SJCRH30 (cell line): ENCODE measurements at places on chromosomes 1 and 21.

DNA sequence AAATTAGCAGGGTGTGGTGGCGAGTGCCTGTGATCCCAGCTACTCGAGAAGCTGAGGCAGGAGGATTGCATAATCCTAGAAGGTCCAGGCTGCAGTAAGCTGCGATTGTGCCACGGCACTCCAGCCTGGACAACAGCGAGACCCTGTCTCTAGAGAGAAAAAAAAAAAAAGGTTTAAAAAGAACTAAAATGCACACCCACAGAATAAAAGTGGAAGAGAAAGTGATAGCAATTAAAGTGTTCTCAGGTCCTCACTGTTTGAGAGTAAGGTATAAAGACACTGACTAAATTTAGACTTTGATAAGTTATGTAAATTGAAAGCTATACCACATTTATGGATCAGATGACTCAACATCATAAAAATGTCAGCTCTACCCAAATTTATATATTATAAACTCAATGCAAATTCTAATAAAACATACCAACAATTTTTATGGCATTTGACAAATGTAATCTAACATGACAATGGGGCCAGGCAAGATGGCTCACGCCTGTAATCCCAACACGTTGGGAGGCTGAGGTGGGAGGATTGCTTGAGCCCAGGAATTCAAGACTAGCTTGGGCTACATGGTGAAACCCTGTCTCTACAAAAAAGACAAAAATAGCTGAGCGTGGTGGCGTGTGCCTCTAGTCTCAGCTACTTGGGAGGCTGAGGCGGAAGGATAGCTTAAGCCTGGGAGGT, 11.8 kb downstream of the ZBTB17 start:
- no peak for DNase-seq

DNA sequence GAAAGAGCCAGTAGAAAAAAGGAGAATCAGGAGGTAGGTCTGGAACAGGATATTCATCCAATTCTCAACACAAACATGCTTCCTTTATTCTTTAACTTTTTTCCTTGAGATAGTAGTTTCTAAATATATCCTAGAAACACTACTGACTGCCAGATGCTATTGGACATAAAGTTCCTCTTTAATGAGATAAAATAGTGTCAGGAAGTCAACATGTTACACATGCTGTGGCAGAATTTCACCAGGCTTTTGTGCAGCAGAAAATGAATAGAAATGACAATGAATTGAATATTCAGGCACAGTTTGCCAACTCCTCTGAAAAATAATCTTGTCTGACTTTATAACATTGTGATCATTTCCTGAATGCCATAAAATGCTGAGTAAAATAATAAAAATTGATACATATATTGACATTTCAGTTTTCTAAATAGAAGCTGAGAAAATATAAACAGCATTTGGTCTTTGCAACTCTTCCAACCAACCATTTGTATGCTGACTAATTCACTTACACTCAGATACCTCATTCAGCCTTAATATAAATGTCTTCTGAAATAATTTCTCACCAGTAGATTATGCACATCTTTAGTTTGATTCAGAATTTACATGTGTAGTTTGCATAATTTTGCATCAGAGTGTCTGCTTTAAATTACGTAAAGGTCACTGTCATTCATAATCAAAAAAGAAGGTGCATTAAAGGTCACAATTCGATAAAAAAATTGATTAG, 486.1 kb upstream of the ADGRL2 start:
- DNase-seq, result no peak

- DNase-seq, result no peak
Observed at GRCh38 chr1:113674591-113674990, 84.7 kb downstream of the PHTF1 start.

- no peak for DNase-seq
Observed at GRCh38 chr21:14353726-14354125, 29.2 kb downstream of the HSPA13 start.

DNA sequence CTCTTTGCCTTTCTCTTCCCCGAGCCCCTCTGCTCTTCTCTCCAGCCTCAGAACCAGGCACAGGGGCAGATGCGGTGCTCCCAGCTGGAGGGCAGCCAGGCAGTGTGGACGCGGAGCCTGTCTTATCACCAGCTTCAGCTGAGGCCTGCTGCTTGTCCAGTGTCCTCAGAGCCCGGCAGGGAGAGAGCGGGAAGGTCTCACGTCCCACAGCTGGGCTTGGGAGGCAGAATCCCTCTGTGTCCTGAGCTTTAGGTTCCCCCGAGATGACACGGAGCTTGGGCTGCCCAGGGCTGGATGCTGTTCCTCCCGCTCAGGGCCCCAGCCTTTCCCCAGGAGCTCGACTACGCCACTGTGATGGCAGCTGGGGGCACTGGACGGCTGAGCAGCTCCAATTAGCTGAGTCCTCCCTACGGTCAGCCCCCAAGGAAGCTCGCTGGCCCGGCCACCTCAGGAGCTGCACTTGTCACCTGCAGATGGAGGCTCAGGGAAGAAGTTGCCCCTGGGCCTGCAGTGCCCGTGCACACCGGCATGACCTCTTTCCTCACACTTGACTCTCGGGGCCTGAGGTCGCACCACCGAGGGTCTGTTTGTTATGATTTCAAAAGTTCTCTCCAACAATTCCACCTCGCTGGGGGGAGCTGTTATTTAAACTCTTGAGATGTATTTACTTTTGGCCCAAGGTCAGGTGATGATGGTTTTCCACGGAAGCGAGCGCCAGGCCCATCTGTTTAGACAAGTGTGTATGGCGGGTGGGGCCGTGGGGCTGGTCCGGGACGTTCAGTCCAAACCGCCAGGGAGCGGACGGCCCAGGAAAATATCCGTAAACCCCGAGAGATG, 127.3 kb downstream of the SIK1 start:
- no peak for DNase-seq

DNA sequence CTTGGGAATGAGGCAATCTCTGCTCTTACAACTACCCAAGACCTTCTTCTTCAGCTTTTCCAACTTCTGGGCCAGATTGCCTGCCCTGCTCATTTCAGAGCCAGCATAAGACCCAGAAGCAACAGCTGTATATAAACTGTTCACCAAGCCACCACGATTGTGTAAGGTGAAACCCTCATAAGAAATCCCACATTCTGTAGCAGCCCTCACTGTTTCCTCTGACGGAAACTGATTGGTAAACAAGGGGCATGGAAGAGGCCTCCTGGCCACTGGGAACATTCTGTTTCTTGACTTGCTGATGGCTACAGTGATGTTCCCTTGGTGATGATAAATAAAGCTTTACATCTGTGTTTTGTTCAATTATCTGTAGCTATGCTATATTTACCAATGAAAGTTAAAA, 39.7 kb upstream of the EXO1 start:
- peak; percentile 35 for DNase-seq

DNA sequence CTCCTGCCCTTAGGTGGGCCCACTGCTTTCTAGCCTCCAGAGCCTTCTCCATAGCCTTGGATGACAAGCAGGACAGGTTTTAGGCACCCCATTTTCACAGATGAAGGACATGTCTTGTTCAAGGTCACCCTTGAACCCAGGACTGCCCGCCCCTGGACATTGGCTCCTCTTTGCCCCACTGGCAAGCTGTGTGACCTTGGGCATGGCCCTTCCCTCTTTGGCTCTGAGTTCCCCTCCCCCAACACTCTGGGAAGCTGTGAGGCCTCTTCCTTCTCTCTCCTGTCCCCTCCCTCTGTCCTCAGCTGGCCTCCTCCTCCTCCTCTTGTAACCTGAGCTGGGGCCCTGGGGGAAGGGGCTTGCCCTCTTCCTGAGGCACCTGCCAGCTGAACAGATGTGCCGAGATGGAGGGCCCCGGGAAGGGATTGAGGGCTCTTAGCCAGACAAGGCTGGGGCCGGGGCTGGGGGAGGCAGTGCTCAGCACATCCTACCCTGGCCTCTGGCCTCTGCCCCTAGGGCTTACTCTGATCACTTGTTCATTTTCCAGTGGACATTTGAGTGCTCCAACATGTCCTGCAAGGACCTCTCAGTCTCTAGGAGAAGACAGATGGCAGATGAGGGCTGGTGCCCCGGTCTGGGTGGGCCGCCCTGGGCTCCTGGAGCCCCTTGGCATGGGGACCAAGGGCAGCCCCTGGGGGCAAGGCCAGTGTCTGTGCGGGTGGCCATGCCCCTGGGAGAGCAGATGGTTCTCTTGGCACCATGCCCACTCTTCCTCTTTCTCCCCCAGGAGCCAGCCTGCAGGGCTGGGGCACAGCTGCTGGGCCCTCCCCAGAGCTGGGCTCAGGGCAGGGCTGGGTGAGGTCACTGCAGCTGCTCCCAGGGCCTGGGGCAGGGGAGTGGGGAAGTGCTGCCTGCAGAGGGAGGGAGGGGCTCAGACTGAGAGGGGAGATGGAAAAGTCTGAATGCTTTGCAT, 10.7 kb downstream of the FOXO6 start:
- peak; percentile 99 for DNase-seq

- no peak for DNase-seq
Observed at GRCh38 chr1:116952738-116953275, 43.1 kb downstream of the PTGFRN start.

- no peak for DNase-seq
Observed at GRCh38 chr21:31623664-31624063, 35.8 kb upstream of the SOD1 start.

DNA sequence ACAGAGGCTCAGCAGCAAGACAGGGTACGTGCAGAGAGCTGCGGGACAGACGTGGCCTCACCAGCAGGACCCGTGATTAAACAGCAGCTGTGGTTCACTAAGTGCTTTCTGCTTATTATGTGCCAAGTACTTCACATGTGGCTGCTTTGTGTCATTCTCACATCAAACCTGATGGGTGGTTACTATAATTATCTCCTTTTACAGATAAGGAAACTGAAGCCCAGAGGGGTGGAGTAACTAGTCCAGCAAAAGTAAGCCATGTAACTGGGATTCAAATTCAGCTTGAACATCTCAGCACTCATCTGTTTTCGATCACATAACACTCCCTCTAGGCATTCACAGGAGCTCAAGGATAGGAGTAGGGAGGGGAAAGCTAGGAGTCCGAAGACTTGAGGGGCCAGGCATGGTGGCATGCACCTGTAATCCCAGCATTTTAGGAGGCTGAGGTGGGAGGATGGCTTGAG, 50.8 kb upstream of the CLIC4 start:
- peak; percentile 69 for DNase-seq

DNA sequence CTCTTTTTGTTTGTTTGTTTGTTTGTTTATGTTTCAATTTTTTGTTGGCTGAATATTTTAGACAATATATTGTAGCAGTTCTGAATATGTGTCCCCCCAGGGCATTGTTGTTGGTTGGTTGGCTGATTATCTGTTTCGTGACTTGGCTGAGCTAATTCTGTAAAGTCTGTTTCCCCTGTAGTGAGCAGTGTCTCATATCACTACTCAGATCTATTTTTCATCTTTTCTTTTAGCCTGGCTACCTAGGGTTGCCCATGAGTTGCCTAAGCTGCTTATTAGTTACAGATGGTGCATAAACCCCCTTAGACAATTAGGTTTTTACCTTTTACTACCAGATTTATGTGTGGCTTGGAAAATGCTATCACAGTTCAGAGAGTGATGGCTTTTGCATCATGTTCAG, 32.3 kb downstream of the CFAP57 start:
- no peak for DNase-seq

- DNase-seq, result no peak
Observed at GRCh38 chr1:183374825-183375224, 43.4 kb downstream of the NMNAT2 start.

DNA sequence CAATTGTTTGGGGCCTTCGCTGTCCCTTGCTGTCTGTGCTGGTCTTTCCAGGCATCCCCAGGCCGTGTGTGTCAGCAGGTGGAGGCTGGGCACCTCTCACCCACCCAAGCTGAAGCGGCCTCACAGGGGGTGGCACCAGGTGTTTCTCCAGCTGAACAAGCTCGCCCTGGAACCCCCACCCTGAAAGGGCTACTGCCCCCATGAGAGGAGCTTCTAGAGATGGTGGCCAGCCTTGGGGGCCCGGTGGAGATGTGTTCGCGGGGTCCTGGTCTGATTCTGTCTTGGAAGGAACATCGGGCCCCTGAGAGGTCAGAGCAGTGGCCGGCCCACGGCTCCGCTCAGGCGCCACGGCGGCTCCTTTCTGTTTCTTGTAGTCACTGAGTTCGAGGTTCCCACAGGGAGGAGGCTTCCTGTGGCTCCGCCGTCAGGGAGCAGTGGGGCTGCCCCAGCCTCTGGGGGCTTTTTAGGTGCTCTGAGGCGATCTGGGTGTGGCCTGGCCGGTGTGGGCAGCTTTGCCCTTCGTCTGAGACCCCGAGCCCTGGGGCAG, 46.9 kb downstream of the SKI start:
- DNase-seq, result no peak

DNA sequence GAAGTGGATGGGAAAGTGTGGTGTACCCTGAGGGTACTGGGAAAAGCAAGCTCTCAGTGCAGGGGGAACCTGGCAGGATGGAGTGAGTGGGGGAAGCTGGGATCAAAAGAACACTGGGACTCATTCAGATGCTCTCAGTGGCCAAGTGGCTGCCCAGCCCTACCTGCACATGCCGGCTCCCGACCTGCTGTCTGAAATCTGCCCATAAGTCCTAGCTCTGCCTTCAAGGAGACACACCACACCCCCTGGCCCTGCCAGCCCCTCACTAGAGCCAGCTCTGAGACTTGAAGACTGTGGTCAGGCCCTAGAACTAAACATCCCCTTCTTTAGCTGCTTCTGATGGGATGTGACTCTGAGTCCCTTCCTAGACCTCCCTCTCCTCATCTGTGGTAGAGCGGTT, 2.2 kb downstream of the TMEM54 start:
- DNase-seq, result no peak

GRCh38 chr1:226711976-226712741, 26.9 kb downstream of the ITPKB start:
- DNase-seq, result no peak

- peak; percentile 59 for DNase-seq
Observed at GRCh38 chr21:31335957-31336738, 7.9 kb downstream of the TIAM1 start.

DNA sequence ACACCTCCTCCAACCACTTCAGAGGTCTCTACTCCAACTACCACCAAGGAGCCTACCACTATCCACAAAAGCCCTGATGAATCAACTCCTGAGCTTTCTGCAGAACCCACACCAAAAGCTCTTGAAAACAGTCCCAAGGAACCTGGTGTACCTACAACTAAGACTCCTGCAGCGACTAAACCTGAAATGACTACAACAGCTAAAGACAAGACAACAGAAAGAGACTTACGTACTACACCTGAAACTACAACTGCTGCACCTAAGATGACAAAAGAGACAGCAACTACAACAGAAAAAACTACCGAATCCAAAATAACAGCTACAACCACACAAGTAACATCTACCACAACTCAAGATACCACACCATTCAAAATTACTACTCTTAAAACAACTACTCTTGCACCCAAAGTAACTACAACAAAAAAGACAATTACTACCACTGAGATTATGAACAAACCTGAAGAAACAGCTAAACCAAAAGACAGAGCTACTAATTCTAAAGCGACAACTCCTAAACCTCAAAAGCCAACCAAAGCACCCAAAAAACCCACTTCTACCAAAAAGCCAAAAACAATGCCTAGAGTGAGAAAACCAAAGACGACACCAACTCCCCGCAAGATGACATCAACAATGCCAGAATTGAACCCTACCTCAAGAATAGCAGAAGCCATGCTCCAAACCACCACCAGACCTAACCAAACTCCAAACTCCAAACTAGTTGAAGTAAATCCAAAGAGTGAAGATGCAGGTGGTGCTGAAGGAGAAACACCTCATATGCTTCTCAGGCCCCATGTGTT, 66.6 kb downstream of the TPR start:
- DNase-seq, result no peak

GRCh38 chr1:112027696-112028095, 38.2 kb upstream of the KCND3 start:
- DNase-seq, result no peak

GRCh38 chr21:45454060-45454925, 49.3 kb downstream of the COL18A1 start:
- DNase-seq, result no peak
